ENCODE measurements at places on chromosomes 7 and 10.

DNA sequence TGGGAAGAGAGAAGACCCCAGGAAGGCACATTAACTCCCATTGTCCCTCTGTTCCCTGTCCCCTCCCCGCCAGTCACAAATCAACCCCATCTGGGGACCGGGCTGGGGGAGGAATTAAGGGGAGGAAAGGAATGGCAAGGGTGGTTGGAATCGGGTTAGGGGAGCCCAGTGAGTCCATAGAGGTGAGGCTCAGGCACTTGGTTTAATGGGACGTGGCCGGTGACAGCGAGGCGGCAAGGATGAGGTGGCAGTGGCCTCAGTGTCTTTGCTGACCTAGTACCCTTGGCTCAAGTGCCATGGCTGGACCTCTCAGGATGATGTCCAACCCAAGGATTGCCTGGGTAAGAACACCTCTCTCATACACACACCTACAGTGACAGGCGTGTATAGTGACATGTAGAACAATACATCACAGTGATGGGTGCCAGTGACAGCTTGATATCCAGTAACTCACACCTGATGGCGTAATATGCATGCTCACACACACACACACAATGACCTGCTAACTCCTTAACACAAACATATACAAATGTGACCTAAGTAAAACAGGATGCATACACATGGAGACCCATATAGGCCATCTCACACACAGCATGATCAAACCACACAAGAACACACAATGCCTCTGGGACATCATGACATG is 12.3 kb downstream of the KCNIP2 start:
- DNase-seq, result no peak

GRCh38 chr10:110931769-110932381 is 12.5 kb downstream of the SHOC2 start:
- no peak for DNase-seq

DNA sequence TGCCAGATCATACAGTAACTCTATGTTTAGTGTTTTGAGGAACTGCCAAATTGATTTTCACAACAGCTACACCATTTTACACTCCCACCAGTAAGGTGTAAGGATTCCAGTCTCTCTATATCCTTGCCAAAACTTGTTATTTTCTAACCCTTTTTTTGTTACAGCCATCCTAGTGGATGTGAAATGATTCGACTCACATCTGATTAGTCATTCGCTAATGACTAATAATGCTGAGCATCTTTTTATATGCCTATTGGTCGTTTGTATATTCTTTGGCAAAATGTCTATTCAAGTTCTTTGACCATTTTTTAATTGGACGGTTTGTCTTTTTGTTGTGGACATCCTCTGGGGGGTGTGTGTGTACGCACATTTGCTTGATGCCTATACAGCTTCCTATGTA is 142.8 kb downstream of the DGKB start:
- no peak for DNase-seq

DNA sequence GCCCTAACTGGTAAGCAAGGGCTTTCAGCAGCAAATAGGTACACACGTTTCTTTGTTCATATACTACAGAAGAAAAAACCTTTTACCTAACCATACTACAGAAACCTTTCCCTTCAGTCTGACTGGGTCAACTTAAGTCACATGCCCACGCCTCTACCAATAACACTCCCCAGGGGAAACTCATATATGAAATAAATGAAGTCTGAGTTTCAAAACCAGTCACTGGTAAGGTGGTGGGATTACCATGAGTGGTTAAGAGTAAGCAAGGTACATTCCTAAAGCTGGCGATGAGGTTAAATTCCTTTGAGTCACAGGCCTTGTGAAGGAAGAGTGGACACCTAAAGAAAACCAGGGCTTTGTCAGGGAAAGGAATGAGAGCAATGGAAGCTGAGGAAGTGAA is 21.4 kb upstream of the KIF20B start:
- DNase-seq, result no peak

- DNase-seq, result no peak
Measured at GRCh38 chr10:96743988-96744585, 23.8 kb upstream of the PIK3AP1 start.

GRCh38 chr7:28140979-28141378 is 39.6 kb downstream of the JAZF1 start:
- DNase-seq, result no peak

DNA sequence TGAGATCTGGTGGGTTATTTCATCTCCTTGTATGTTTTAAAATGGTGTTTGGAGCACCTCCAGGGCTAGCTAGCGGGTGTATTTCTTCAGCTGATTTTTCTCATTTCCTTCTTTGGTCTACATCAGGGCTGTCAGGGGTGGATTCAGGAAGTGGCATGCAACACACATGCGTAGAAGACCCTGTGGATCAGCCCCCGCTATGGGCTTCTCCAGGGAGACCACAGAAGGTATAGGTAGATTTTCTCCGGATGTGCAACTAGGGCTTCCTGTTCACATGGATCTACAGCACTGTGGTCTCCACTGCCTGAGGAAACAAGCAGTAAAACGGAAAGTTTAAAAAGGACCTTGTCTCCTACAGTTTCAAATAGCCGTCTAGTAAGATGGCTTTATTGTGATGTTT is 10.4 kb downstream of the NUB1 start:
- DNase-seq, result no peak

DNA sequence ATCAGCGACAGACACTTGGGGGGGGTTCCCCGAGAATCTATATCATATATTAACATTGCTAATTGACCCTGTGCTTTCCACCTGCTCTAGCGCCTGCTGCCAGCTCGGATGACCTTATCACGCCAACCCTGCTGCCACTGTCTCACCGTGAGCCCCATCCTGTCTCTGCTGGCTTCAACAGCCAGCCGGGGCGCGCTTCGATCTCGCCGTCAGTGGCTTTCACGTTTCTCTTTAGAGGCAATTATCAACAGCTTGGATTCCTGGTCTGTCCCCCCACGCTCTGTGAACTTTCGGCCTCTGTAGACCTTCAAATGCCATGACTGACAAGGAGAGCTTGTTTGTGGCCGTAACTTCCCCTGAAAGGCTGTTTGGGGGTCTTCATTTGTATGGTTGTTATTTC is 123.0 kb downstream of the EBF3 start:
- DNase-seq, result no peak

DNA sequence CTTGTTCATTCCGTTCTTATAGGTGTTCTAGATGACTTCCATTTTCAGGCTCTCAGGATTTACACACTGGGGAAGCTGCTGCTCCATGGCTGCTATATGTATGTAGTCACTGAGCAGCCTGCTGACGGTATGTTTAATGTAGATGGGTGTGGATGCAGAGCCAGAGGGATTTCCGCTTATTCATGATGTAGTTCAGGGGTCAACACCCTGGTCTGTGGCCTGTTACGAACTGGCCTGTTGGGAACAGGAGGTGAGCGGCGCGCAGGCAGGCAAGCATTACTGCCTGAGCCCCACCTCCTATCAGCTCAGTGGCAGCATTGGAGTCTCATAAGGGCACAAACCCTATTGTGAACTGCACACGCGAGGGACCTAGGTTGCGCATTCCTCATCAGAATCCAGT is 33.9 kb downstream of the DNAJB6 start:
- no peak for DNase-seq

GRCh38 chr10:125134483-125134848 is 25.9 kb downstream of the CTBP2 start:
- DNase-seq, result no peak

- DNase-seq, result no peak
Measured at GRCh38 chr7:153090764-153091163, 331.2 kb downstream of the ACTR3B start.

Data from activated CD4-positive, CD25-positive, alpha-beta regulatory T cell treated with anti-CD3 and anti-CD28 coated beads, Interleukin-2, amount 50 U/mL, for 72 hours (primary cell).